ENCODE measurements at places on chromosomes 3 and 15.

DNA sequence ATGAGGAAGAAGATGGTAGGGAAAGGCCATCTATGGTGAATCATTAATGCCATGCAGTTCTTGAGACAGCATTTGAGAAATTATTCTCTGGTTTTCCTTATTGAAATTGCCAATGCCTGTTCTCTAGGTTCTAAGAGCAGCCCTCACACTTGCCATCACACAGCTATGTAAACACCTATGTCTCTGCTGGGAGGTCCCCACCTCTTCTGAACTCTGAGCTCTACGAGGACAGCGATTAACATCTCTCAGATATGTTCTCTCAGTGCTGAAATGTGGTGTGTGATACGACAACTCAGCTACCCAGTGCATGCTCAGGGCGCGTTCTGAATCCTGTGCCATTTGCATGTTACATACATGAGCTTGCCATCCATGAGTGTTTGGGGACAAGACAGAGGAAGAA is 131.3 kb upstream of the CTDSPL start:
- DNase-seq = no peak

GRCh38 chr3:49163609-49164008 is 2.5 kb downstream of the CCDC71 start:
- DNase-seq = no peak

DNA sequence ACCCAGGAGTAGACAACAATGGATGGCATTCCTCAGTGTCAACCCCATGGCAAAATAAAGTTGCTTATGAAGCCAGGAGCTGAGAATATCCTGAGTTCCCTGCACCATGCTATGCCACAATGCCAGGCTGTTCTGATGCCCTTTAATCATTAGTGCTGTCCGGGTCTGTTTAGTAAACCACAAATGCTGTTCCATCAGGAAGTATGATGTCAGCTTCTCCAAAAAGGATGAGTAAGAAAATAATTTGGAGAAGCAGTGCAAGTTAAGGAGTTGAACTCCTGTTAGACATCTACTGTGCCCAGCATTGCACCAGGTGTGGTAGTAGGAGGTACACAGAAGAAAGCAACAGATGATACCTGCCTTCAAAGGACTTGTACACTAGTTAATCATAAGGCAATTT is 67.9 kb upstream of the GUCA1C start:
- DNase-seq = no peak

DNA sequence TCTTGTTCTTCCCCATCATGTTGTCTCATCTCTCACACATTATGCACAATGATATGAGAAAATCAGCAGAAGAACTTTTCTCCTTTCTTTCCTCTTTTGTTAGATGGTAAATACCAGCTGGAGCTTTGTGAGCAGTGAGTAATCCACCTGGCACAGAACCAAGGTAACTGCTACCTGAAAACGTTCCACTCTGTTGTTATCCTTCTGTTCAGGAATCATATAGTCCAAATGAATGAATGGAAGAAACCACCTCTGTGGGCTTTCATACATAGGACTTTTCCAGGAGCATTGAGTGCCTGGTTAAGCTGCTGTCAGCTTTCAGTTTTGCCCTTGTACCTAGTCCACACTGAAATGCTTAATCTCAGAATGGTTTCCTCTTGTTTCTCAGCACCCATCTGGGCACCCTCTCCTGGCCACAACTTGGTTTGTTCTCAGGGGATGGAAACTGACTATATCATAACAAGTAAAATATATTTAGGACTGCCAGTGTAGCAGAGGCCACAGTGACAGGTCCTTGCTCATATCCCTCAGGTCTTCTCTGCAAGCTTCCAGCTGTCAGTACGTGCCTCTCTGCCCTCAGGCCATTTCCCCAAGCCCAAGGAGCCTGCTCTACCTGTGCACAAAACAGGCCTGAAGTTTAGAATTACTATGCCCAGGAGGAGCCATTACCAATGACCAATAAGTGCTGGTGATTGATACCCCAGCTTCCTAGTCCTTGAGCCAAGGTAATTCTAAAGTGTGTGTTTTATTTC is 23.5 kb upstream of the SLC4A7 start:
- DNase-seq = no peak

GRCh38 chr3:40720863-40721262 is 196.1 kb downstream of the ZNF621 start:
- no peak for DNase-seq

DNA sequence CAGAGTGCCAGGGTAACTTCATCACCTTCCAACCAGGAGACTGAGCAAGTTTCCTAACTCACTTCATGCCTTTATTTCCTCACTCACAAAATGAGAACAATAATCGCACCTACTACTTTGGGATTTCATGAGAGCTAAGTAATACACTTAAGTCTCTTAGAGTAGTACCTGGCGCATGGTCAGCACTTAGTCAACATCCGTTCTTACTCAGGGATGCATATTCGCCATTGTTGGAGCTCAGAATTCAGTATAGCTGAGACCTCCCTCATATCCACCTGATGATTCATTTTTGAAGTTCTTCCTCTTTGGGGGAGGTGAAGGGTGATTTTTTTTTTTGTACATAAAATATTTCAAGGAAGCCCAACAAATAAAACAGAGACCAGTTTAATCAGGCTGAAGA is 188.2 kb downstream of the AGBL1 start:
- DNase-seq = no peak

All from anterior cingulate cortex (tissue), 58 donors.